ENCODE measurements at places on chromosomes 2 and 18.

- no peak for DNase-seq
Measured at GRCh38 chr2:51410331-51410730, 378.4 kb upstream of the NRXN1 start.

DNA sequence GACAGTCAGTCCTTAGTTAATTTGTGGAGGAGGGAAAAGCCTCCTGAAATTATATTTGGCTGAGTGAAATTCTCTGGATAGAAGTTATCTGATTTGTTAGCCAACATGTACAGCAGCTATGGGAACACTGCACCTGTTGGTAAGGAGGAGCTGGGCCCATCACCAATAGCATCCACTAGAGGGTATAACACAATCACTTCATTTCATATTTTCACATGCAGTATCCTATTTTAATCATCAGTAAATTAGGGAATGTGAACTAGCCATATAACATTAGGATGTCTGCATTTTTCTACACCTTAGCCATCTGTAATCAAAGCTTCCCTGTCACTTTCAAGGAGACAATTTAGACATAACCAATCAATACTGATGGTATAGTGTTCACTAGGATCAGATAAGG lies 818.4 kb upstream of the CDH2 start:
- DNase-seq = no peak

DNA sequence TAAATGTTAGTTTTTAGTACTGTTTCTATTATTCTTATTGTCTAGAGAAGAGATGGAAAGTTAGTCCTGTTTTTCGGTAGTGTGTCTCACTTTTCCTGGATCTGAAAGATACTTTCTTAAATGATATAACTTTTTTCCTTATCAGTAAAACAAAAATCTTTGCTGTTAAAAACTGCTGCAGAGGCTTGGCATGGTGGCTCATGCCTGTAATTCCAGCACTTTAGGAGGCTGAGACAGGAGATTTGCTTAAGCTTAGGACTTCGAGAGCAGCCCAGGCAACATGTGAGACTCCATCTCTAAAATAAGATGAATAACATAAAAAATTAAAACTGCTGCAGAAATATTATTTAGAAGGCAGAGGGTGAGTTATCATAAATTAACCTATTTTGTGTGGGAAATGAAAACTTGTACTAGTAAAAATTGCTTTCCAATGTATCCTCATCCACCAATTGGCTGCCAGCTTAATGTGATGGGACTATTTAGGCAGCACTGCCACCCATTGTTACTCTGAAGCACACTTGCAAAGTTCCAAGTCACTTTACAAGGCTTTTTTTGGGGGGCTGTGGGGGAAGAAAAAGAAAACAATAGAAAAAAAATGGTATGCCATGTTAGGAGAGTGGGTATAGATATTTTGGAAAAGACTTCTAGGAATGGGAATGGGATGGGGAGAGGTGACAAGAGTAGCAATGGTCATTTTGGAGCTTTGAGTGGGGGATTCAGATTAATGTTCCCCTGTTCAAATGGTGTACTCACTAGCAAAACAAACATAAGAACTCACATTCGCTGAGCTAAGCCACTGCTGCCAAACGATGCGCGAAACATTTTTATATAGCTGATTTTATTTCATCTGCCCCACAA lies 62.7 kb downstream of the MEIS1 start:
- DNase-seq = no peak

DNA sequence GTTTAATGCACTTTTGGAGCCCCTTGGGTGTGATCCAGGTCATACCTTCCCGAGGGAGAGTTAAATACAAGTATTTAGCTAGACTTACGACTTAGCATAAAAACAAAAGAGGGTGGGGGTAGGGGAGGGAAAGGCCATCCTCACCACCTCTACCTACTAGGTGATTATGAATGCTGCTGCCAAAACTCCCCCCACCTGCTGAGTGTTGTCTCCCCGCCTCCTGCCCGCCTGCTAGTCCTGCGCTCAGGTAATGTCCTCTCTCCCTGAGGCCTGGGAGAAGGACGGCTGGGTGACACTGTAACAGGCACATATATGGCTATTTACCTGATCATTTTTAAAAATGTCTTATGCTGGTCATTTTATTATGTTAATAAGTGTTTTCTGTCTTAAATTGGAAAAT lies 3.0 kb upstream of the NCKAP5 start:
- no peak for DNase-seq

DNA sequence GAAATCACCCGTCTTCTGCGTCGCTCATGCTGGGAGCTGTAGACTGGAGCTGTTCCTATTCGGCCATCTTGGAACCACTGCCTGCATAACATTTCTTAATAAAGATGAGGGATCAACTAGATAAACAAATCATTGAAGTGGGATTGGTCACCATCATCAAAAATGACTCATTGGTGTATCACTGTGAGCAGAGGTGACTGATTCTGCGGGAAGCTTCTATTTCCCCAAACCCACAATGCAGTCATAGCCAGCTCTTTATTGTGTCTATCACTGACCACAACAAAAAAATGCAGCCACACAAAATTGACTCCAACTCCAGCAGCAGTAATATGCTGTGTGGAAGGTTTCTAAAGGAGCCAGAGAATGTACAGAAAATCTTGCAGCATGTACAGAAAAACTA lies 630.7 kb upstream of the HS6ST1 start:
- no peak for DNase-seq

DNA sequence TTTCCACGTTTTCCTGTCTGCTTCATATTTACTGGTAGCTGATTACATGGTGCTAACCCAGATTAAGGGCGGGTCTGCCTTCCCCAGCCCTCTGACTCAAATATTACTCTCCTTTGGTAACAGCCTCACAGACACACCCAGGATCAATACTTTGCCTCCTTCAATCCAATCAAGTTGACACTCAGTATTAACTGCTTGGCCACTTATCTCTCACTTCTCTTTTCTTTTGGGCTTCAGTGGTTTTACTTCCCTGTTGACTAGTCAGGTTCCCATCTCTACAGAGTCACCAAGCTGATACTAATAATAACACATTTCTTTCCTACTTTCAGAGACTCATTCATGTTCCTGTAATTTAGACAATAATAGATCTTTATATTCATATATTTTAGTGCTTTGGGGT lies 302.2 kb upstream of the MAP2 start:
- no peak for DNase-seq

GRCh38 chr2:111667542-111668273 lies 216.3 kb downstream of the ANAPC1 start:
- DNase-seq = no peak

GRCh38 chr2:157261199-157261782 lies 3.8 kb downstream of the GALNT5 start:
- peak; percentile 68 for DNase-seq

DNA sequence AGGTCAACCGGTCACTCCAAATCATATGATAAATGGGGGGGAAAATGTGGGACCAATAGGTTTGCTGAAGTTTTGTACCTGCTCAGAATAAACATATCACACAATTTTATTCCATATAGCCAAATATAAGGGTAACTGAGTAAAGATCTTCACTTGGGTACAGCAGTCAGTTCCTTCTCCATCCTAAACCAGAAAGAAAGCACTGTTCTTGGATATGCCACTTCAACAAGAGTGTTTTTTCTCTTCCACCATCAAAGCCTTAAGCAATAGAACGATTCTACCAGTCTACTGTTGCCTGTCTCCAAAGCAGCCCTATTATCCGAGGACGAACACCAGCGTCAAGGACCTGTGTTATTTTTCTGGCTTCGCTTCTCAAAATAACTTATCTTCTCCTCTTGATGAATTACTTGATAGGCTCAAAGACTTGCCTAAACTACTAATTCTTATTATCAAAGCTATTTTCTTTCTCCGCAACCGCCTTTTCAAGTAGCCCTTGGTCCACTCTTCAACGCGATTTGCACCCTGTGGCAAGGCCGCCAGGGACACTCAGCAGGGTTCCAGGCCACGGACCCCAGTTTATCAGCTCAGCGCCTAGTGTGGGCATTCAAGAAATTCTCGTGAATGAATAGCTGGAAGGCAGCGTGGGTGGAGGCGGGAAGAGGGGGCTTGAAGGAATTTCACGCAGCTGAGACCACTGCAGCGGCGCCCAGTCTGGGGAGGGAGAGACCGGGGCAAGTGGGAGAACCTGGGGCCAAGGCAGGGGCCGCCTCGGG lies 646 bp downstream of the ALS2 start:
- no peak for DNase-seq

- DNase-seq = no peak
Measured at GRCh38 chr2:189439342-189439741, 1.9 kb upstream of the WDR75 start.

GRCh38 chr18:57819671-57820460 lies 16.8 kb upstream of the ATP8B1 start:
- no peak for DNase-seq

- no peak for DNase-seq
Measured at GRCh38 chr2:174193737-174194136, 54.6 kb downstream of the OLA1 start.

GRCh38 chr2:239689985-239690384 lies 289.2 kb upstream of the HDAC4 start:
- no peak for DNase-seq

DNA sequence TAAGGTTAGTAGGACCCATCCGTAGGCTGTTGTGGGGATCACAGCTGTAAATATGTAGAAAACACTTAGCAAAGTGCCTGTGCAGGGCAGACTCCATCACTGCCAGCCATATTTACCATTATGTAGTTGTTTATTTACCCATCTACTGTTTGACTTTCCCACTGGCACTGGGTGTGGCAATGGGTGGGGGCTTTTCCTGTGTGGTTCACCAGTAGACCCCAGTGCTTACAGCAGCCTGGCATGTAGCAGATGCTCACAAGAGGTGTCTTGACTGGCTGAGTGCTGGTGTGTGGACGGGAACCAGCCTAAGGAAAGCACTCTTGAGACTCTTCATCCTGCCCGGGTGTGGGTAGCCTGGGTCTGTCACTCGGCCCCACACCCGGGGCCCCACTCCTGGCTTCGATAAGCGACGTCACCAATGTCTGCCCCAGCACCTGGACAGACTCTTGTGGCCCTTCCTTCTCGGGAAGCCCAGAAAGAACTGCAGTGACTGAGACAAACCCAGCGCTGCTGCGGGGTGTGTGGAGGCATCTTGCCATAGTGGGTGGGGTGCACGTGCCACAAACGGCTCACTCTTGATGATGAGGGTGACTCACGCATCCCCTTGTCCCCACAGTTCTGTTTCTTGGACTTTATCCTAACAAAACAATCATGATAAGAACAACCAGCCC lies 78.3 kb downstream of the HDAC4 start:
- DNase-seq = peak; percentile 28

GRCh38 chr2:66439812-66440542 lies 5.1 kb downstream of the MEIS1 start:
- DNase-seq = no peak

DNA sequence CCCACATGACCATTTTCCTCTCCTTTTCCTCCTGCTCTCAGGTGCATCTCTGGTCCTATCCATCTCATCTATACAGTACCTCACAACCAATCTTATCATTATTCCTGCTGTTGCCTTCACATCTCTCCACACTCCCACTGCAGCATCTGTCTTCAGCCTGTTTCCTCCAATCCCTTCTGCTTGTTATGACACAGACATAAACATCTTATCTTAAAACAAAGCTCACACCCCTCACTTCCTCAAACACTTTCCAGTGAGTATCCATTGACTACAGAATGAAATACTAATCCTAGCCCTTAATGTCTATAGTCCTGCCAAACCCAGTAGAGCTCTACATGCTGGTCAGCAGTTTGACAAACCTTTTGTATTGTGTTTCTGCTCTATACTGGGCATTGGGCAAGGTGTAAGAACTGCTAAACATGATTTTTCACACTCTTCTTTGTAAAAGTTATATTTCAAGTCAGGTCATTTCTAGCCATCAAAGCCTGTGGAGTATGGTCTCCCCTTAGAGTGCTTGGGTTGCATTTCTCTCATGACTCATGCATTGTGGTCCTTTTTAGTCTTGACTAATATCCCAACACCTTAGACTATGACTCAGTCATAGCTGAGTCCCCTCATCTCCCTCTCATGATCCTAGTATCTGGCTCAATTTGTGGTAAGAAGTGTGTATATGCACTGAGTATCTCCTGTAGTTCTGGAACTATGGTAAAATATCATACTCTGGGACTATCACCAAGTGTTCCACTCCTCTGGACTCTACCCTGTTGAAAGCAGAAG lies 187.0 kb downstream of the CYRIA start:
- no peak for DNase-seq

DNA sequence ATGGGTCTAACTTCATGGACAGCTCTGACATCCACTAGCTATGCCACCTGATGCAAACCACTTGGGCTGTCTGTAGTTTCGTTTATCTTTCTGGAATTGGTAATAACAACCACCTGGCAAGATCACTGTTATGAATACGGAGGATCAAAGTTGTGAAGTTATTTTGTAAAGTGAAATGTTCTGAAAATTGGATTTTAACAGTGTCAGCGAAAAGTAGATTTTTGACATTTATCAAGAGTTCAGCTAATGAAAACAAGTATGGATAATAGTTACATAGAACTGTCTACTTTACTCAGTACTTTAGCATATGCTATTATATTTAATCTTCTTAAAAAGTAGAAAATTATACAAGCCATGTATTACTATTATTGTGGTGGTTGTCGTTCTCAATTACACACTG lies 813.8 kb downstream of the RNF144A start:
- no peak for DNase-seq

DNA sequence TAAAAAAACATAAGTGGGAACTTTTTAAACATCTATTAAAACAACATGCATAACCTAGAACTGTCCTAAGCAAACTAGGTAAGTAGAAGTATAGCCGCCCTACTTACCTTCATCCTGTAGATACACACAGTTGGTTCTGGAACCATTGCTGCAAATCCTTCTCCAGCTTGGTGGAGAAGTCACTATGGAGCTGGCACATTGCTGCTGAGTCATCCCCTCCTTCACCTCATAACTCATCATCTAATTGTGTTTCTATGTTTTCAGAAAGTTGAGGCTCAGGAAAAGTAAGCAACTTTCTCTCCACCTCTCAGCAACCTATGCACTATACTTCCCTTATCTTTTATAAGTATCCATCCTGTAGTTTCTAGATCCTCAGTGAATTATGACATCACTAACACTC lies 269.8 kb upstream of the MMADHC start:
- no peak for DNase-seq

GRCh38 chr2:69177785-69178636 lies 165.0 kb downstream of the ANTXR1 start:
- DNase-seq = peak; percentile 12

DNA sequence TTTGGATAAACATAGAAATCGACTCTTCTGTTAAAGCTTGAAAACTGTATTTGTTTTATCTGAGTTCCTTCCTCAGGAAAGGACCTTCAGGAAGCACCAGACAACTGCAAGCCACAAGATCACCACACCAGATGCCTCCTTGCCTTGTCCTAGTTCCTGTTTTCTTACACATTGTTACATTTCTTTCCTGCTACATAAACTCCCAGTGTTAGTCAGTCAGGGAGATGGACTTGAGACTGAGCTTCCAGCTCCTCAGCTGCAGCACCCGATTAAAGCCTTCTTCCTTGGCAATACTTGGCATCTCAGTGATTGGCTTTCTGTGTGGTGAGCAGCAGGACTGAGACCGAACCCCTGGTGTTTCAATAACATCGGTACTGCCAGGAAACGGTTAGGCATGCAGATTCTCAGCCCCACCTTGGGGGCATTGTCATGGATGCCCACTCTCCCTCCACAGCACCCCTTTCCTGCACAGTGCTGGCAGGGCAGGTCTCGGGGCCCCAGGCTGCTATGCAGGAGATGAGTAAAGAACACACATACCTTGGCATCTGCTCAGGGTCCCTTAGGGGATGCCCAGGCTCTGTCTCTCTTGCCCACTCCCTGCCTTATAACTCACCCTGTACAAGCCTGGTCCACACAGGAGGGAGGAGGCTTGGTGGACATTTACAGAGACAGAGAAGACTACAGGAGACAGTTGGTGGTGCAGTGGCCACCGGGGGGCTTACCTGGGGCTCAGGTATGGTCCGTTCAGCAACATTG lies 32.6 kb downstream of the ANKMY1 start:
- DNase-seq = no peak

All from activated naive CD8-positive, alpha-beta T cell treated with anti-CD3 and anti-CD28 coated beads for 36 hours (primary cell).